K562 (cell line): ENCODE measurements at places on chromosomes 13 and 19. TPM values are rescaled to one million over a fixed set of nuclear protein-coding genes. Genes with fewer than 3 reads are reported as not detected.
A peak's percentile ranks its signal among the peaks of the same experiment; 100 is the strongest.

The LGI4 gene
- 0.24 TPM in 1 of 2 replicates, not detected in the other for total RNA-seq

DNA sequence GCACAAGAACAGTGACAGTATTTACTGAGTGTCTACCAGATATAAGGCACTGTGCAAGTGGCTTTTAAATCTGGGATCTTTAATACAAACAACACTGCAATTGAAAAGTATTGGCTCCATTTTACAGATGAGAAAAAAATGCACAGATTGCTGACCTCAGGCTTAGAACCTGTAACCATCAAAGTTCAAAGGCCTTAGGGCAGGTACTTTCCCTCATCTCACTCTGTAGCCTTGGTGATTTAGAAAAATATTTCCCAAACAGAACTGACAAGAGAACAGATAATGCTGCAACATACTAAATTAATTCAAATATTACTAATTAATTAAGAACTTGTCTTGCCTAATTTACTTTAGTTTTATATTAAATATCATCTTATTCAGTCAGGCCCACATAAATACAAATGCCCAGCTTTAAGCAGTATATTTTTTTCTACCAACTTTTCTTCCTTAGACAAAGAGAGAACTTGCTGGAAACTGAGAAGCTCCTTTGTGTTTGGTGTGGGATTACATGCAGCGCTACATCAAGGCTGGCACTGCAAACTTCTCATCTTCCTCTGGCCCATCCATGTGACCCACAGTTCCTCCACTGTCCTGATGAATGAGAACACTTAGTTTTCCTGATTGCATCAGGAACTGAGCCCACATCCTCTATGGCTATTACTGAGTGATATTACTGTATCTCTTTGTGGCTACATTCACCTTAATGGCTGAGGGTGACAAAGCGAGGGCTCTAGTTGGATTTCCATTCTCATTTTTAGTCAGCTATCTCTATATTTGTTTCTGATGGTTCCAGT is 302.1 kb downstream of the ENOX1 start:
- no peak overlapping the region for H3K27ac ChIP-seq
- H3K36me3 ChIP-seq: no peaks in the 10 kb centered on the region
- DNase-seq: no peak
- H3K27me3 ChIP-seq: no peaks in the 10 kb centered on the region

DNA sequence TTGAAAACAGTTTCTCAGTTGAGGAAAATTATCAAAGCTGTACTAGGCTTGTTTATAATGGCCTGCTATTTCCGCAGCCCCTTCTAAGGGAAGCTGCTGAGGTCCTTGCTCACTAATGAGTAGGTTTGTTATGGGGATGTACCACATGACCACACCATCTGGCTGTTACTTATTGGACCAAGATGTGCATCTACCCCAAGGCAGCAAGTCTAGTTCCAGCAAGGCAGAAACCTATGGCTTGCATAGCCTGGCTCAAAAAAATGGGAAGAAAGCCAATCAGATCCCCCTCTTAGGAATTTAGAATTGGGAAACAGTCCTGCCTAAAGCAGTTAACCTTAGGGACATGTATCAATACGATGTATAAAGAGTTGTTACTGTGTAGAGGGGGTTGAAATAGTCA is 186.5 kb upstream of the SPRY2 start:
- H3K27ac ChIP-seq: no peak overlapping the region
- peak; percentile 25 for DNase-seq
- no peak overlapping the region for H3K4me3 ChIP-seq
- no peaks in the 10 kb centered on the region for H3K27me3 ChIP-seq
- H3K4me1 ChIP-seq: no peaks in the 10 kb centered on the region

DNA sequence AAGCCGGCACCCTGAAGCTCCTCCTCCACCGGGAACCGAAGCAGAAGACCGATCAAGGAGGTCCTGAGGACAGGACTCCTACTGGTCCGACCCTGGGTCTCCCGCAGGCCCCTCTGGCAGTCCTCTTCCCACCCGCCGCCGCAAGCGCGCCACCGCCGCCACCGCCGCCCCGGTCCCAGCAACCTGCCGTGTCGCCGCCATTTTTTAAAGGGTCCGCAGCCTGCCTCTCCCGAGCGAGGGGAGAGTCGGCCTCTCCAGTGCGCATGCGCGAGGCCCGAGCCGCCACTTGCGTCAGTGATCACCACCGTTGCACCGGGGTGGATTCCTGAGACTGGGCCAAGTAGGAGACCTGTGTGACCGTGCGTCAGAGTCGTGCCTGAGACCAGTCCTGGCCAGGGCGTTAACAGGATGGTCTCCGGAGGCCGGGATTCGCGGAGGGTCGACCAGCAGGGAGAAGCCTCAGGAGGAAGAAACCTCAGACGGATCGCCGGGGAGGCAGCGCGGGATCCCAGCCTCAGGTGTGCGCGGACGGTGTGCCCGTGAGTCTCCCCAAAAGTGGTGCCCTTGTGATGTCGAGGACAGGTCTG is 51.6 kb downstream of the ZNF146 start:
- no peak overlapping the region for H3K27ac ChIP-seq
- H3K36me3 ChIP-seq: no peaks in the 10 kb centered on the region
- H3K4me1 ChIP-seq: peaks cover 16% of the 10 kb centered on the region
- H3K27me3 ChIP-seq: peaks cover 10% of the 10 kb centered on the region; the same call in 1 of the 2 replicates

GRCh38 chr13:112777637-112778406 is 88.0 kb downstream of the ATP11A start:
- H3K27ac ChIP-seq: no peak overlapping the region
- H3K27me3 ChIP-seq: no peaks in the 10 kb centered on the region
- no peak for DNase-seq
- H3K4me3 ChIP-seq: no peak overlapping the region

GRCh38 chr19:12720851-12721655 is 2.7 kb downstream of the TNPO2 start:
- DNase-seq: peak; percentile 57
- no peaks in the 10 kb centered on the region for H3K27me3 ChIP-seq
- H3K4me1 ChIP-seq: peaks cover 46% of the 10 kb centered on the region
- H3K4me3 ChIP-seq: peak overlapping the region; percentile 82

The C19orf81 gene
- total RNA-seq: 33.0 and 40.2 TPM in 2 replicates

The TMEM205 gene
- 44.1 and 45.6 TPM in 2 replicates for total RNA-seq

GRCh38 chr19:56748378-56748777 is 76.8 kb upstream of the ZNF835 start:
- no peaks in the 10 kb centered on the region for H3K36me3 ChIP-seq
- H3K27me3 ChIP-seq: no peaks in the 10 kb centered on the region
- H3K4me1 ChIP-seq: no peaks in the 10 kb centered on the region
- no peak overlapping the region for H3K27ac ChIP-seq
- DNase-seq: no peak
